ENCODE measurements at places on chromosomes 11 and 22.
A peak's percentile ranks its signal among the peaks of the same experiment; 100 is the strongest.

DNA sequence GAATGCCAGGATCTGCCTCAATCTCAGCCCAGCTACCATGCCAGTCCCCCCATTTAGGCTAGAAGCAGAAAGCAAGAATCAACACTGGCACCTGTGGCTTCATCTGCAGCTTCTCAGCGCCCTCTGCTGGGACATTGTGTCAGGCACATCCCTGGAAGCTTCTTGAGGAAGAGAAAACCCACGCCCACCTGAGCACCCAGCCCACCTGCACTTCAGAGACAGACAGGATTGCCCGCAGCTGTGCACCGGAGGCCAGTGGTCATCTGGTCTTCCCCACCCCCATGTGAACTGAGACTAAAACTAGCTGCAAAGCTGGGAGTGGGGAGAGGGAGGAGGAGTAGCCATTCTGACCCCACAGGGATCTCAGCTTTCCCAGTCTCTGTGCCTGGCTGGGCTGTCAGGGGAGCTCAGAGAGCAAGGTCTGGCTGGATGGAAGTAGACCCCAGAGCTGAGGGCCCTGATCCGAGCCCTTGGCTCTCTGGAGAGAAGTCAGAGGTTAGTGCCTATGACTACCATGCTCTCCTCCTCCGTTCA, 66.8 kb downstream of the FEZ1 start:
- peak; percentile 90 for DNase-seq
- H3K36me3 ChIP-seq = no peaks in the 10 kb centered on the region
- H3K4me3 ChIP-seq = no peak overlapping the region
- H3K27me3 ChIP-seq = no peaks in the 10 kb centered on the region

DNA sequence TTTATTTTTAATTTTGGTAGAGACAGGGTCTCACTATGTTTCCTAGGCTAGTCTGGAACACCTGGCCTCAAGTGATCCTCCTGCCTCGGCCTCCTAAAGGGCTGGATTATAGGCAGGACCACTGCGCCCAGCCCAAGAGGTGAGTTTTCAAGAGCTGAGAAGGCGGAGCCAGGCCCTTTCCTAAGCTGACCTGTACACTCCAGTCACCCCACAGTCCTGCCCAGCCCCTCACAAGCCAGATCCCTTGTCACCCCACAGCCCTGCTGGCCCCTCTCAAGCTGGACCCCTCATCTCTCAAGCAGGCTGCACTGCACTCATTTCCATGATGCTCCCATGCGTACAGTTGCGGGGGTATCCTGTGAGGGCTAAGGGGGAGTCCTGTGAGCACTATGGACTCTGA, 2.9 kb downstream of the DENND6B start:
- no peak overlapping the region for H3K4me3 ChIP-seq
- no peaks in the 10 kb centered on the region for H3K36me3 ChIP-seq
- DNase-seq = no peak
- H3K4me1 ChIP-seq = no peaks in the 10 kb centered on the region
- H3K27me3 ChIP-seq = peaks cover 13% of the 10 kb centered on the region

DNA sequence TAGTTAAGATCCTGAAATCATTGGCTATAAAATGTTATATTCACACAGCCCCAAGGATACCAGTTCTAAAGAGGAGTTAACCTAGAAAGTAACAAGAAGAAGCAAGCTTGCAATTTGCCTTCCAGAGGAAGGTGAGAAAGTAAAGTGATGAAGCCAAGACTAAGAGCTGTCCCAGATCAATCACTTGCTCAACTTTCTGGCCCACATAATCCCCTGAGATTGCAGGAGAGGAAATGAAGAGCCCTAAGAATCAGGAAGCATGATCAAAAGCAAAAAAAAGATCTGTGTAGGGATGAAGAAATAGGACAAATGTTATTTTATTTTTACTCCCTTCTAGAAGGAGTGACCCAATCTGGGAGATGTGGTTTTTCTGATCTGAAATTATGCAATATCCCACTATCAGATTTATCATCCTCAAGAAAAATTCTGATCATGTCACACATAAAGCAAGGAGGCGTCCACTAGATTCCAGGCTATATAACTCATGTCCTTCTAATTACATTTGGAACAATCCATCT, 180.3 kb upstream of the GUCY1A2 start:
- H3K27me3 ChIP-seq = no peaks in the 10 kb centered on the region

DNA sequence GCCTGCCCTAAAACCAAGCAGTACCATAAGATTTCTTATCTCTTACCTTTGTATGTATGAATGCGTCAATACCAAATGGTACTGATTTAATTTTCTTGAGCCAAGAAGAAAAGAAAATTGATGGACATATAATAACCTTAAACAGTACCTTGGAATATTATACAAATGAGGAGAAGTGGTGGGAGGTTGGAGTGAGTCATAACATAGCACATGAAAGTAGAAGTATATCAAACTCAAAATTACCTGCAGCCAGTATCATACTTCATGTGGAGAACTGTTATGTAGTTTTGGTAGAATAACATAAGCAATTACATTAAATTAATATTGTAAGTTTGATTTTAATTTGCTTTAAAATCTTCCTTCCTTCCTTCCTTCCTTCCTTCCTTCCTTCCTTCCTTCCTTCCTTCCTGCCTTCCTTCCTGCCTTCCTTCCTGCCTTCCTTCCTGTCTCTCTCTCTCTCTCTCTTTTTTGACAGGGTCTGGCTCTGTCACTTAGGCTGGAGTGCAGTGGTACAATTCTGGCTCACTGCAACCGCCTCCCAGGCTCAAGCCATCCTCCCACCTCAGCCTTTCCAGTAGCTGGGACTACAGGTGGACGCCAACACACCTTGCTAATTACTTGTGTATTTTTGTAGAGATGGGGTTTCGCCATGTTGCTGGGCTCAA, 460.9 kb upstream of the CCDC90B start:
- no peaks in the 10 kb centered on the region for H3K27me3 ChIP-seq
- H3K4me1 ChIP-seq = no peaks in the 10 kb centered on the region
- no peak overlapping the region for H3K4me3 ChIP-seq
- no peaks in the 10 kb centered on the region for H3K36me3 ChIP-seq

DNA sequence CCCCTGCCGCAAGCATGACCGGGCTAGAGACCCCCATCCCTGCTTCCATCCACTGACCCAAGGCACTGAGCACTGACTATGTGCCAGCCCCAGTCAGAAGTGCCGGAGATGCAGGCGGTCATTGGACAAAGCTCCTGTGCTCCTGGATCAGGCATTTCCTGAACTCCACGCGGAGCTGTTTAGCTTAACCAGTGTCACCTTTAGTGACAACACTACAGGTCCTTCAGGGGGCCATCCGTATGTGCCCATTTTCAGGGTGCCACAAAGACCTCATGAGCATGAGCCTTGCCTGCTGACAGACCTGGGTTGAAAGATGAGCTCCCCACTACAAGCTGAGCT, 63.0 kb upstream of the FGF3 start:
- DNase-seq = no peak
- H3K36me3 ChIP-seq = no peaks in the 10 kb centered on the region
- H3K27me3 ChIP-seq = no peaks in the 10 kb centered on the region
- H3K4me3 ChIP-seq = no peak overlapping the region
- no peak overlapping the region for H3K27ac ChIP-seq
